Cortex of kidney (tissue), 1 donor: ENCODE measurements at places on chromosomes 3 and 15.

GRCh38 chr3:88618021-88618645 lies 468.4 kb downstream of the C3orf38 start:
- DNase-seq, result no peak

GRCh38 chr3:37564518-37564917 lies 297.2 kb upstream of the CTDSPL start:
- DNase-seq, result no peak

GRCh38 chr3:151918253-151919029 lies 45.0 kb downstream of the SUCNR1 start:
- DNase-seq, result no peak

DNA sequence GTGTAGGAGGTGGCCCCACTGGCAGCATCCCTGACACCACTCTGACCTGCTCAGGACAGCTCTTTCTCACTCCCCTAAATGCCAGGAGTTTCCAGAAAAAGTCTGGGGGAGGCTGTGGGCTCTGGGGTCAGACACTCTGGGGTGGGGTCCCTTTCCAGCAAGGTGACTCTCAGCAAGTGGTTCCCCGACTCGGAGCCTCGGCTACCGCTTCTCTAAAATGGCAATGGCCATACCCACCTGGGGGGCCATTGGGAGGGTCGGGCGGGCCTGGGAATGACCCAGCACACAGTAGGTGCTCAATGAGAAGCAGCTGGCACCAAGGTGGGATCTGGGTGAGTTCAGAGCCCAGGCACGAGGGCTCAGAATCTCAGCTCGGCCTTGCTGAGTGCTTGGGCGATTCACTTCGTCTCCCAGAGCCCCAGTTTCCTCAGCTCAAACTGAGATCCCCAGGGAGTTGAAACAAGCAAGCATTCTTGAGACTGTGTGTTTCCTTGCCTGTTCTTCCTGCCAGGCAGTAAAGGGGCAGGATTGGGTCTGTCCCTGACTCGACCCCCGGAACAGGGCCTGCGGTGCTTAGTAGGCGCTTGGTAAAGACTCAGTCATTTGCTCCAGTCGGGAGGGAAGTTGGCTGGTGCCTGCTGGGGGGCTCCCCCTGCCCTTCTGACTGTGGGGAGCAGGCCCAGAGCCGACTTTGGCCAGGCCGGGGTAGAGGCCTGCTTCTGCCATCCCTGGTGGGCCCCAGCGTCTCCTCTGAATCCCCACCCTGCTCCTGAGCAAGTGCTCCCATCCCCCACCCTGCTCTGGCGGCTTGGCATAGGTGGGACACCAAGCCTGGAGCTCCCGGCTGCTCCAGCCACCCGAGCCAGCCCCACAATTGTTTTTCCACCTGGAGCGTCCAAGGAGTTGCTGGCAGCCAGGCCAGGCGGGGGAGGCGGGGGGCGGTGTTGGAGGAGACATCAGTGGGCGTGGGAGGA lies 32.9 kb upstream of the FBLN2 start:
- DNase-seq, result no peak

DNA sequence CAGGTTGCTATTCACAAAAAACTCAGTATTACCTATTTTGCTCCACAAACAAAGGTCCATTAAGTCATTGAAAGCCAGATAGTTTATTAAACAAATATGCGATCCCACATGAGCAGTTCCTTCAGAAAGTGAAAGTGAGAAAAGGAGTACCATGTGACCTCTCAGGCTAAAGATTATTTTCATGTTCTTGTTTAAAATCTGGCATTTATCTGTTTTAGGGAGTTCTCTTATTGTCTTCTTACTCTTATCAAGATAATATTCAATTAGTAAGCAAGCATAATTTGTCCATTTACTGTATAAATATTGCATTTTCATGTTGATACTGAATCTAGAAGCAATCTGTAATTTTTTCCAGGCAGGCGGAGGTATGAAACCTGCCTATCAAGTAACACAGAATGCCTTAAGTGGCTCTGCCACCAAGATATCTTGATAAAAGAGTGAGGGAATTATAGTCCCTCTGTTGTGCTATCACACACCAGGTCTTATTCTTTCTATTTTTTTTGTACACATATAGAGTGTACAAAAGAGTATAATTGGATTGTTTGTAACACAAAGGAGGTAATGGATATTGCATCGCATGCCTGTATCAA lies 20.1 kb upstream of the PLSCR5 start:
- DNase-seq, result no peak

DNA sequence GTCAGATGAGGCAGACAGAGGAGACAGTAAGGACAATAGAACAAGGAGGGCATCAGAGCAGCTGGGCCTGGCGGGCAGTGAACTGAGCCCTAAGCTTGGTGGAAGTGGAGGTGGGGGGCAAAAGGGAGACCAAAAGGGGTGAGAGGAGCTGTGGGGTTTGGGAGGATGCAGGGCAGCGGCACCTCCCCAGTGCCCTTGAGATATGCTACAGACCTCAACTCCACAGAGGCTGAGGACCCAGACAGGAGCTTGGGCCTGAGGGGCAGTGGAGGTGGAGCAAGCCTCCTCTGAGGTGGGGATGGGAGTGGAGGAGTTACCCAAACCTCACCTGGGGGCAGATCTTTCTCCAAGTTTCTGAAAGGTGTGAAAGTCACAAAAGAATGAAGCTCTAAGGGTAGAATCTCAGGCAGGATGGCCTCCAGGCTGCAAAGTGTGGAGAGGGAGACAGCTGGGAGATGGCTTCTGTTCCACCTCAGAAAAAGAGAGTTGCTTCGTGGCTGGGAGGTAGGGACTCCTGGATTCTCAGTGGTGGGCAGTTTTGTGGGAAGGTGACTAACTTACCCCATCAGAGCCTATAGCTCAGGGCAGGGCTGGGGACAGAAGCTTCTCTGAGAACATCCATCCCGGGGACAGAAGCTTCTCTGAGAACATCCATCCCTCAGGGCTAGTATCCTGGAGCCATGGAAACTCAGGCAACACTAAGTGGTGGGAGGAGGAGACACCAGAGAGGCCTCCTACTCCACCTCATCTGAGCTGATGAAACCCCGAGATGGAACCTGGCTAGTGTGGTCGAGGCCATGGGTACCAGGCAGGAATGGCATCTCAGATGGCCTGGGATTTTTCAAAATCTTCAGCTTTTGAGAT lies 2.3 kb upstream of the CLK3 start:
- no peak for DNase-seq

DNA sequence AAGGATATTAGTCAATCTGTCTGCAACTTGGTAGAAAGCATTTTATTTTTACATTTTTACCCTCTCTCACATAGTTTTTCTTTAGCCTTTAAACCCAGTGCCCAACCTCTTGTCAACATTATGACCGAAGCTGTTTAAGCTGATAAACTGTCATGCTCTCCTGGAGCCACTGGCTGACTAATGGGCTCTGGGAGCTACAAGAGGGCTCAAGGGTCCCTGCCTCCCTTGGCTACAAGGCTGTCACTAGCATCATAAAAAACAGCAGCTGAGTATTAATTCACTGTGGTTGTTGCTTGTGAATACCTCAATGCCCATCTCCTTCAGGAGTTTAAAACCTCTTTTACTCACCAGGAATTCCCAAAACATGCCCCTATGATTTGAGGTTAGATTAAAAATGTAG lies 237.9 kb downstream of the ZMAT3 start:
- DNase-seq, result no peak

DNA sequence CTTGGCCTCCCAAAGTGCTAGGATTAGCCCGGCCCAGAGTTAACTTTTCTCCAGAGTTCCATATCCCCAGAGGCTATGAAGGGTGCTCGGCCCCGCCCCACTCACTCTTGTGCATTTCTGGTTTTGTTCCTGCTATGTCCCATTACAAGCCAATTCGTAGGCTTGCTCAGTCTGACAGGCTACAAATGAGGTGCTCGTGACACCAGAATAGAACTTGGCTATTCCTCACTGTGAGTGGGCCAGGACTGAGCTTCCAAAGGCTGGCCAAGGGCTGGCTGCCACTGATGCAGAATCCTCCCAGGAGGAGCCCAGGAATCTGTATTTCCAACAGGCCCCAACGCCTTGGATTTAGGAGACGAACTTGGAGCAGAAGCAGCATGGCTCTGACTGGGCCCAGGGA lies 282.7 kb upstream of the C2CD4B start:
- no peak for DNase-seq
